B cell (primary cell): ENCODE measurements at places on chromosomes 1 and 21. TPM values are rescaled to one million over a fixed set of nuclear protein-coding genes. Genes with fewer than 3 reads are reported as not detected.

DNA sequence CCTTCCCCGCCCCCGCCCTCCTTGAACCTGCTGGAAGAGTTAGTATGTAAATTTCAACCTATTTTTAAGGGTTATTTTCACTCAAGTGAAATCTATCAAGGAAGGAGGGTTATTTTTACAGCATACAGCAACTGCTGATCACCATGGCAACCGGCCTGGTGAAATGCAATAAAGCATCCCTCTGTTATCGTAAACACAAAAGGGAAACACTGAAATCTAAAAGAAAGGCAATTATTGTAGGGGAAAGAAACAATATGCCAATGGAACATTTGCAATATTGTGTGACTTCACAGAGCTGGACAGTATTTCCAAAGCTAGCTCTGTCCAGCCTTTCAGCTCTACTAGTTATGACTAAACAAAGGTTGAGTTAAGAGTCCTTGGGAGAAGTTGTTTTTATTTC lies 588.3 kb upstream of the PBX1 start:
- DNase-seq = no peak

GRCh38 chr1:39877231-39877778 lies 6.0 kb downstream of the TRIT1 start:
- DNase-seq = no peak

- DNase-seq = no peak
Observed at GRCh38 chr1:117734403-117734802, 128.6 kb downstream of the TENT5C start.

GRCh38 chr1:223411309-223411708 lies 18.1 kb downstream of the CCDC185 start:
- DNase-seq = no peak

GRCh38 chr1:216907100-216907499 lies 183.9 kb upstream of the ESRRG start:
- no peak for DNase-seq

DNA sequence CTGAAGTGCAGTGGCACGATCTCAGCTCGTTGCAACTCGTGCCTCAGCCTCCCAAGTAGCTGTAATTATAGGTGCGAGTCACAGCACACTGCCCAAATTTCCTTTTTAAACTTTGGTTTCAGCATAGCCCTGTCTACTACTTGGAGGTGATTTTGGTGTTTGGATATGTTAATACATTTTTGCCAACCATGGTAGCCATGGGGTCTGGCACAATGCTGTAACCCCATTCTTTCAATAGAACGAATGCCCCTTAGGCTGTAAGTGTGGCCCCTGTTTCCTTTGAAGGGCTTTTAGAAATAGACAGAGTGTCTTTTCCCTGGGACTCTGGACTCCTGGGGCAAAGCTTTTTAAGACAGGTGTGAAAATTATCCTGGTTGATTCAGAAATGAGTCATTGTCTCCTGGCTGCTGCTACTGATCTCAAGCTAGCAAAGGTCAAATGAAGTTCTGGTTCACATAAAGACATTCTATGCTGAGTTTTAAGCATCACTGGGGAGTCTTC lies 141.1 kb upstream of the RUNX1 start:
- DNase-seq = no peak

DNA sequence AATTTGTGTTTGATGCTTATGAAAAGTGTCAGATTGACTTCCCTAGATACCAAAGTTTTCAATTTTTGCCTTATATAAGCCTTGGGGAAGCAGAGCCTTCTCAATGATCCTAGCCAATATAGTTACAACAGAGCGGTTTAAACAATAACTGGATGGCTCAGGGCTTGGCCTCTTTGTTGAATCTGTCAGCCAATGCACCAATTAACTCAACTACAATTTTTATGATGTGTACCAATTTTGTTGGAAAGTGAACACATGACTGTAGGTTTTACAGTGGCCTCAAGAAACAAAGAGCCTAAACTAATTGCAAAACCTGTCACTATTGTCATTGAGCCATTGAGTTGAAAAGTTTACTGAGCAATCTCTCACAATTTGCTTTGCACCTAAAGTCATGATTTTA lies 71.6 kb upstream of the RGS18 start:
- DNase-seq = no peak

DNA sequence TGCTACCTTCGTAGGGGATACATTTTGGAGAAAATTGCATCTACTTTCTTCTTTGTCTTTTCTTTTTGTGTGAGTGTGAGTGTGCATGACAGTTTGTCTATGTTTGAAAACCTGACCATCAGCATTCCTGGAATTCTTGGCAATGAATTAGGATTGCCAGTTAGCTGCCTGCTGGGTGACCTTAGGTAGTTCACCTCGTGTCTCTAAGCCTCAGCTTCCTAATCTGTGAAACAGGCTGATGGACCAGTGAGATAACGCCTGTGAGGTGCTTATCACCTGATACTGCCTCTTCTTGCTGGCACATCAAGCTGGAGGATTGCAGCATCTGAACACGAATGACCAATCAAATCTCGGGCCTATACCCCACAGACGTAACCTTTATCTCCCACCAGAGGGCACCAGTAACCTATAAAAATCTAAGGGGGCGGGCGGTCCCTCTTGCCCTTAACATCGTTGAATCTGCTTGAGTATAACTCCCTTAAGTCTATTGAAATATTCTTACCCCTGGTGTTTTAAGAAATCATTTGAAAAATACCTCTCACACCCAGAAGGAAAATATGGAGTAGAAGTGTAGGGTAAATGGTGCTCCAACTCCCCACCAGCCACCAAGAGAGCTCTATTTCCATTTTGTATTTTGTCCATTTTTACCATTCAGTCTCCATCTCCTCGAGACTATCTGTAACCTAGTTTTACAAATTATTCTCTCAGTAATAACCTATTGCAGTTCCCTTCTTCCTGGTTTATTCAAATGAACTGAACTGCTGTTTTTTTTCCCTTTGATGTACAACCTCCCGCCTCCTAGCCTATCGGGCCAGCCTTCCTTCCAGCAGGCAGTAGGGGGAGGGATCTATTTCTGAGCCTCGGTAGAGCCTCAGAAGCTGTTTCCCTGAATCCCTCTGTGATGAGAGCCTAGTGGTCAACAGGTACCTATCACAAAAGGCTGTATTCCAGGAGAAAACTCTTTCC lies 49.7 kb downstream of the MDM4 start:
- DNase-seq = peak; percentile 85

- DNase-seq = peak; percentile 19
Observed at GRCh38 chr1:66752000-66752592, at the start of gene DYNLT5. Gene DYNLT5 (plus strand): TSS chr1:66752459. CDS start chr1:66754659, 2,200 bp downstream.

DNA sequence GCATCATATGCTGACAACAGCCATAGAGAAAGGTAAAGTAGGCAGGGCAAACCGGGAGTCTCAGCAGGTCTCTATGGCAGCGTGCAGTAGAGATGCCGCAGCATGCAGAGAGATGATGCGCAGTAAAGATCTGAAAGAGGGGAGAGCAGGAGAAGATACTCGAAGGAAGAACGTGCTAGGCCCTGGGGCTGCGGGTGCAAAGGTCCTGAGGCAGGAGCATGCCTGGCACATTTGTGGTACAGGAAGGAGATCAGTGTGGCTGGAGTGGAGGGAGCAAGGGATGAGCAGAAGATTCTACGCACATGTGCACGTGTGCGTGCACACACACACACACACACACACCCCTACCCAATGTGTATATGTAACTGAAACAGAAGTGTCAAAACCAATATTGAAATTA lies 45.0 kb downstream of the ARHGEF10L start:
- DNase-seq = no peak

DNA sequence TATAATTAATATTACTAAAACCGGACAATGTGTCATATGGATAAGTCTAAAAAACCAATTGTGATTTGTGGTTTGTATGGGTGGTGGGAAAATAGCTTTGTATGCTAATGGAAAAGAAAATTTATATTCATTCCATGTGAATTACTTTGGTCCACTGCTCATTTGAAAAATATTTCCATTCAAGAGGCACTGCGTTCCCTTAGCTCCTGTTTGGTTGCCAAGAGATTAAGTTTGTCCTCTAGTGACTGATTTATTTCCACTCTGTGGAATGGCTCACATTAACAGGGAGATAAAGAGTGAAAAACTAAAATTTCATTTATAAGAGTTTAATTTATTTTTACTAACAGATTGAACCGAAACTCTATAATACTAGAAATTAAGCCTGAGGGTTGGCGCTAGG lies 744.1 kb upstream of the CHRM3 start:
- DNase-seq = no peak

- no peak for DNase-seq
Observed at GRCh38 chr1:13541435-13542215, 27.8 kb upstream of the LRRC38 start.

CAMK1G gene
- total RNA-seq = not detected in 2 replicates

CD2 gene
- 0.32 and 0.74 TPM in 2 replicates for total RNA-seq

PGBD5 gene
- not detected in 2 replicates for total RNA-seq
